ENCODE measurements at places on chromosomes 7 and 10. TPM values are rescaled to one million over a fixed set of nuclear protein-coding genes. Genes with fewer than 3 reads are reported as not detected.

NPY4R2 gene
- total RNA-seq = not detected

CD36 gene
- not detected for total RNA-seq

RBP4 gene
- not detected for total RNA-seq

IL2RA gene
- 302 TPM for total RNA-seq

CALCR gene
- not detected for total RNA-seq

SLC39A12 gene
- total RNA-seq = not detected

CPN1 gene
- not detected for total RNA-seq

CHN2 gene
- 12.6 TPM for total RNA-seq

ARMC3 gene
- not detected for total RNA-seq

KCND2 gene
- not detected for total RNA-seq

FKBP6 gene
- total RNA-seq = not detected

GPR141 gene
- 0.30 TPM for total RNA-seq

TIMM23B gene
- 19.6 TPM for total RNA-seq
